ENCODE measurements at places on chromosomes 7 and 10.

DNA sequence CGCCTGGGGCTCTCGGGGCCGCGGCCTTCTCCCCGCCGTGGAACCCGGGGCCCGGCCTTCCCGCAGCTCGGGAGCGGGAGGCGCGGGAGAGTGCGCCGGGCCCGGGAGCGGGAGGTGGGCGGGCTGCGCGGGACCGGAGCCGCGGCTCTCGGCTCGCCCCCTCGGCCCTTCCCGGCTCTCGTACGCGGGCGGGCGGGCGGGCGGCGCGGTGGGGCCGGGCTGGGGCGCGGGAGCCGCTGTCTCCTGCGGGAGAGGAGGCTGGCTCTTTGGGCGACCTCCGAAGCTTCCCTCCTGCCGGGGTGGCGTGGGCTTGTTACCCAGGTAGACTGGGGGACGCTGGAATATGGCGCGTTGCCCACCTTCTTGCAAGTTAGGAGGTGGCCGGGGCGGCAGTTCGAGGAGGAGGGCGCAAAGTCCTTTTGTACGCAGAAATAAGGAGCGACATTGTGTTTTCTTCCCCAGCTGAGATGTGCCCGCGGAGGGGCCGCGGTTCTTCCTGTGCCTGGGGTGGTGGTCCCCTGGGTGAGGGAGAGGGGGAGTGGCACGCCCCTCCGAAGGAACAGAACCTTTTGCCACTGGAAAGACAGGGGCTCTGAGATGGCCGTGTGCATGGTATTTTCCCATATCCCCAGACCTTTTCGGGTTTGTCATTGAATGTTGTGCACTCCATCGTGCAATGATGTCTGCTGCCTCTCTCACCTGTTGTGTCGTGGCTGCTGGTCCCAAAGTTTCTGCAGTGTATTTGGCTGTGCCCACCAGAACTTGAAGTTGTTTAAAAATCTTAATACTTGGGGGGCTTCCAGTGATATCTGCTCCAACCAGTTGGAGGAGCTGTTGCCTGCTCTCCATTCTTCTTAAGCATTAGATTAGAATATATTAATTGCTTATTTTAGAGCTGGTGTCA lies 844 bp downstream of the NRF1 start:
- DNase-seq: no peak

- no peak for DNase-seq
These were observed 117.2 kb downstream of the DLG5 start for GRCh38 chr10:77809336-77809735.

DNA sequence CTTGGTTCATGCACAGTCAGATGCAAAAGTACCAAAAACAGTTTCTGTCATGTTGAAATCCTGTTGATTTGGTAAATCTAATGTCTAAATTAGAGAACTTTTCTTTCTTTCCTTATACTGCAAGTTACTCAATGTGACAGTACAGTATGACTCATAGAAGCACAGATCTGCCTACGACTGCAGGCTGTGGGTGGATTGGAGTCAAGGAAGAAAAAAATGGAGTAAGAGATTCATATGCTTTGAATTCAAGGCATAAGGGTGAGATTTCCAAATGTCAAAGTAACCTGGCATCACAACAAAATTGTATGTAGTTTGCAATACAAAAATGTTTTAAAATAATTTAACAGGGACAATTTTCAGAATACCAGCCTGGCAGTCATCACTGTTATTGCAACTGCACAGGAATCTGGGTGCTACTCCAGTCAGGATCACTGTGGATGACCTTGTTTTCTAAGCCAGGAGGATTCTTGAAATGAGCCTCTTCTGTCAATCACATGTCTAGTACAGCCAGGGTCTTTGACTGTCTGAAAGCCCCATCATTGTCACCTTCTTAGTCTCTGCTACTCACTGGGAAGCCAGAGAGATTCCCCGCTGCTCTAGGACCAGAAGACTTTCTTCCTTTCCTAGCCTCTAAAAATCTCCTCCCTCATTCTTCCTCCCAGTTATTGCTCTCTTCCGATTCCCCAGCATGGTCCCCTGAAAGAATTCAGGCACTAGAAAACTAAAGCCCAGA lies 83.6 kb downstream of the CD36 start:
- no peak for DNase-seq

DNA sequence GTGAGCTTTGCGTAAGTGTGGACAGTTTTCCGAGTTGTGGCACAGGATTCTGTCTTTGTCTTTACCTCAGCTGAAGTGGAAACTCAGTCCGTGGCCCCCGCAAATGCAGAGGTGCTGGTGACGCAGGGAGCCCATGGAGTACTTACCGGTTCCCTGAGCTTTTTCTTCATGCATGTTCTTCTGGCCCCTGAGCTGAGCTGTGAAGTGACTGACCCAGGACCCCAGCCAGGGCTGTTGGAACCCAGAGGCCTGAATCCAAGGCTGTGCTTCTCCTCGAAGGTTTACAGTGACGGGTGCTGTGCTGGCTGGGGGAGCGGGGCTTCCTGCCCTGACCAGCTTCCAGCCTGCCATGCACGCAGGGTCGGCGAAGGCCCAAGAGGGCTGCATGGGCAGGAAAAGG lies 223.5 kb downstream of the GLRX3 start:
- DNase-seq: no peak

GRCh38 chr10:43070121-43071085 lies 6.5 kb upstream of the RET start:
- DNase-seq: no peak

Measured in iPS DF 19.7 (cell line).